ENCODE measurements at places on chromosomes 7 and 10. TPM values are rescaled to one million over a fixed set of nuclear protein-coding genes. Genes with fewer than 3 reads are reported as not detected.
A peak's percentile ranks its signal among the peaks of the same experiment; 100 is the strongest.

GRCh38 chr7:36971515-36972139, 247.3 kb upstream of the AOAH start:
- H3K27me3 ChIP-seq: no peaks in the 10 kb centered on the region
- peak; percentile 3 for DNase-seq
- no peaks in the 10 kb centered on the region for H3K4me1 ChIP-seq
- peak overlapping the region; percentile 36 for H3K27ac ChIP-seq

- no peaks in the 10 kb centered on the region for H3K36me3 ChIP-seq
- no peaks in the 10 kb centered on the region for H3K4me1 ChIP-seq
- DNase-seq: peak; percentile 49
- H3K27me3 ChIP-seq: no peaks in the 10 kb centered on the region
Observed at GRCh38 chr7:38398725-38399321, 125.4 kb upstream of the TARP start.

DNA sequence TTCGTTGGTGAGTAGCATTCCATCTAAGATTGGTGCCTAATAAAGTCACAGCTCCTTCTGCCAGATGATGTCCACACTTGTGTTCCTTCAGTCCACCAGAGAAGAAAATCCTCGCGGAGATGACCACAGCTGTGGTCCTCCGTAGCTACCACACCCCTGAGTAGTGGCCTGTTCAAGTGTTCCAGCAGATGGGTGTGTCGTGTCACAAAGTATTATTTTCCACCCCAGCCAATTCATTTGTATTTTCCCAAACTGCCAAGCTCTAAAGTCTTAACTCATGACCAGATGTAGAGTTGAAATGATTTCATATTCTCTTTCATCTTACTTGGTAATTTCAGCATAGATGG, 251.3 kb upstream of the TCF7L2 start:
- no peaks in the 10 kb centered on the region for H3K27me3 ChIP-seq
- no peaks in the 10 kb centered on the region for H3K4me1 ChIP-seq
- H3K4me3 ChIP-seq: no peak overlapping the region
- DNase-seq: no peak
- no peak overlapping the region for H3K27ac ChIP-seq

- no peaks in the 10 kb centered on the region for H3K4me1 ChIP-seq
- no peak overlapping the region for H3K4me3 ChIP-seq
- no peak overlapping the region for H3K27ac ChIP-seq
- no peaks in the 10 kb centered on the region for H3K27me3 ChIP-seq
Observed at GRCh38 chr10:114110174-114110972, 63.6 kb downstream of the CCDC186 start.

DNA sequence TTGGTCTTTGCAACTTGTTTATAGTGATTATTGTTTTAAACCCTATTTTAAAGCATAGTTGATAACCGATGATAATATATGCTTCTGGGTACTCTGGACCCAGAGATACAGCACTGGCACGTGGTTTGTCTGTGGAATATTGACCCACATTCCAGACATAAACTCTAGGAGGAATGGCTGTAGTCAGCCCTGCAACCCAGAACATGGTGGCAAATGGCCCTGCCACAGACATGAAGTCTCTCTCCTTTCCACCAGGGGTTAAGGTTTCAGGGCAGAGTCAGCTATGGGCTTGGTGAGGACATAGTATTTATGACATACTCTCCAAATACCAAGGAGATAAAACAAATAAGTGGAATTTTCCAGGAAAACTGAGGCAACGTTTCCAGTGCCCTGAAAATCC, 83.6 kb downstream of the NAMPT start:
- peaks cover 8% of the 10 kb centered on the region for H3K4me1 ChIP-seq
- peak; percentile 64 for DNase-seq
- no peaks in the 10 kb centered on the region for H3K27me3 ChIP-seq
- H3K4me3 ChIP-seq: no peak overlapping the region
- no peak overlapping the region for H3K27ac ChIP-seq
- no peaks in the 10 kb centered on the region for H3K36me3 ChIP-seq

DNA sequence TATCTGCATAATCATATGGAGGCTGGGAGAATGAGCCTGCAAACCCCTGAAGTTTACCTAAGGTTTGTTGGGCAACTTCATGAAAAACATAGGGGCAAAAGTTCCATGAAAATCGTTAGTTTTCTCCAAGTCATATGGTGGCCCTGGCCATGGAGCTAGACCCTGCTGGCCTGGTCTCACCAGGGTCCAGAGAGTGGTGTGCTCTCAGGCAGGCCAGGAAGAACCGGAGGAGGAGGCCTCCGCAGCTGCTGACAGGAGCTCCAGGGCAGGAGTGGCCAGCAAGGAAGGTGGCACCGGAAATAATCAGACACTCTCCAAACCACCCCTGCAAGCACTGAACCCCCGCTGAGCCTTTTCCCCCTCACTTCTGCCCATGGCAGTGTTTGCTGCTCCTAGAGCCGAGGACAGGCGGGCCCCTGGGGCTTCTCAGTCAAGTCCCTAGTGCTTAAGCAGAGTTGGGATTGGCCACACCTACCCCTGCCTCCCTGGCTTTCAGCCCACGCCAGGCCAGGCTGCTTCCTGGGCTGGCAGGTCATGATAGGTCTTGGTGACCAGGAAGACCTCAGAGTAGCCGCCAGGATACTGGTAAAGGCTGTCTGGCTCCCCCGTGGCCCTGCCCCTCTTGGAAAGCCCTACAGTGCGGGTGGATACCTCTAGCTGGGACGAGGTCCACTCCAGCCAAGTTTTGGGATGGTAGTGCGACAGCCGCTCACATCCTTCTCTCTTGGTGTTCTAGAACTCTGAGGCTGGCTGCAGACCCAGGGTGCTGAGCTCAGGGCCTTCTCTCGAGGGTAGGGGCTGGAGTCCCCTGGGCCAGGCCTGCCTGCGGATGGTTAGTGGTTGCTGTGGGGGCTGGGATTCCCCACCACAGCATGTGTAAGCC, 242.8 kb downstream of the MGMT start:
- H3K27ac ChIP-seq: no peak overlapping the region
- no peaks in the 10 kb centered on the region for H3K36me3 ChIP-seq
- no peak for DNase-seq
- H3K4me3 ChIP-seq: no peak overlapping the region

POLL gene
- polyA plus RNA-seq: 30.6 TPM

DNA sequence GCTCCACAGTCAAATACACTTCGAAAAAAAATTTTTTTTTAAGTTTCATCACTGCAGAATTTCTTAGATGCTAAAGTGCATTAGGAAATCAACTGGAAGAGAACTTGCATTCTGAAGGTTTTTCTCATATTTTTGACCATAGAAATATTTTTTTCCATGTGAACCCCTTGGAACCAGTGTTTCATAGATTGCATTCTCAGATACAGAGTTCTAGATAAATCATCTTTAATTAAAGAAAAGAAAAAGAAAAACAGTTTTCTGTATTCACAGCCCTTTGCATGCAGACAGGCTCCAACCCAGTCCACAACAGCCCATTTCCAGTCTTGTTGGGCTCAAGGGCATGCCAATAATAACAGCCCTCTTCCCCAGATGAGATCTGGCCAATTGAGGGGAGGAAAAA, 75.5 kb upstream of the RPA3 start:
- DNase-seq: no peak
- H3K27me3 ChIP-seq: no peaks in the 10 kb centered on the region
- no peak overlapping the region for H3K27ac ChIP-seq
- H3K4me1 ChIP-seq: no peaks in the 10 kb centered on the region
- H3K4me3 ChIP-seq: no peak overlapping the region

- H3K36me3 ChIP-seq: no peaks in the 10 kb centered on the region
- DNase-seq: no peak
- H3K27ac ChIP-seq: peak overlapping the region; percentile 77
- H3K4me1 ChIP-seq: no peaks in the 10 kb centered on the region
- no peaks in the 10 kb centered on the region for H3K27me3 ChIP-seq
Observed at GRCh38 chr7:140639366-140640053, 1.1 kb downstream of the DENND2A start.

KCND2 gene
- not detected for polyA plus RNA-seq

DNA sequence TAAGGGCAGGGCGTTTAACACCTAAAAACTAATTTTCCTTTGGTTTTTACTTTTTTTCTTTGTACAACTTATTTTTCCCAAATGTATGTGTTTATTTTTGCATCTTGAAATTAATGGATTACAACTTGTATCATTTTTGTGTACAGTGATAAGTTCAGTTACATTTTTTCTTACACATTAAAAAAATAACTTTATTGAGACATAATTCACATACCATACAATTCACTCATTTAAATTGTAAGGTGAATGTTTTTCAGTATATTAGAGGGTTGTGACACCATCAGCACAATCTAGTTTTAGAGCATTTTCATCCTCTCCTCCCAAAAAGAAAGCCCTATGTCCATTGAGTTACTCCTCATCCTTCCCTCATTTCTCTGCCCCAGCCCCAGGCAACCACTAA, 11.6 kb downstream of the OGDH start:
- H3K4me1 ChIP-seq: peaks cover 21% of the 10 kb centered on the region
- H3K27ac ChIP-seq: peak overlapping the region; percentile 68
- no peak overlapping the region for H3K4me3 ChIP-seq
- H3K27me3 ChIP-seq: no peaks in the 10 kb centered on the region

LRRC61 gene
- 23.6 TPM for polyA plus RNA-seq

HOXA11 gene
- polyA plus RNA-seq: not detected

DNA sequence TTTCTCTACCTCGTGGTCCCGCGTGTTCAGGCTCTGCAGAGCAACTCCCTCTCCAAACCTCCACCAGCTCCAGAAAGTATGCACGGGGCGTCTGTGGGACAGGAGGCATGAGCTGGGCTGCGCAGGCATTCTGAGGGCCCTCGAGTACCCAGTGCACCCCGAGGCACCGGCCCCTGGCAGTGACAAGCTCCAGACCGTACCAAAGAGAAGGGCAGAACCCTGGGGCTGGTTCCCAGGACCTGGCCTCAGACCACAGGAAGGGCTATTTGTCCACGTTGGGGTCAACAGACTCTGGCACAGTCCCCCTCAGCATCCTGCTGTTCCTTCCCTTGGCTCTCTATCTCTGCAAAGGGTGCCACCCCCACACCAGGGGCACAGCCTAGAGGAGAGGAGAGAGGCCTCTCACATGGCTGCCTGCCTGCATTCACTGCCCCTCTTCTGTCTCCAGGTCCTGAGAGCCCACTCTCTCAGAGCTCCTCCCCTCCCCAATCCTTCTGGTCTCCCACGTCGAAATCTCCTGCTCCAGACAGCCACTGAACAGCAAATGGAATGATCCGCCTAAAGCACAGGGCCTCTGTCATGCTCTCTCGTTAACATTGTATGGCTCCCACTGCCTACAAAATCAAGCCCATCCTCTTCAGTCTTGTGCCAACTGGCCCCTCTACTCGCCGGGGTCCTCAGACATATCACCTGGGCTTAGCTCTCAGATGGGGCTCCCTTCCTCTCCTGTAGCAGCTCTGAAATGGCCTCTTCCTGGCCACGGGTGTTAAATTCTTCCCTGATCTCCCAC, 96.3 kb downstream of the OAT start:
- H3K36me3 ChIP-seq: no peaks in the 10 kb centered on the region
- no peak overlapping the region for H3K4me3 ChIP-seq

DRGX gene
- polyA plus RNA-seq: not detected

- no peak overlapping the region for H3K27ac ChIP-seq
- no peaks in the 10 kb centered on the region for H3K27me3 ChIP-seq
- no peak for DNase-seq
- no peaks in the 10 kb centered on the region for H3K4me1 ChIP-seq
- H3K4me3 ChIP-seq: no peak overlapping the region
Observed at GRCh38 chr10:96683065-96683464, 37.2 kb downstream of the PIK3AP1 start.

All from small intestine (tissue), 16 donors.